ENCODE measurements at places on chromosomes 5 and 9.

DNA sequence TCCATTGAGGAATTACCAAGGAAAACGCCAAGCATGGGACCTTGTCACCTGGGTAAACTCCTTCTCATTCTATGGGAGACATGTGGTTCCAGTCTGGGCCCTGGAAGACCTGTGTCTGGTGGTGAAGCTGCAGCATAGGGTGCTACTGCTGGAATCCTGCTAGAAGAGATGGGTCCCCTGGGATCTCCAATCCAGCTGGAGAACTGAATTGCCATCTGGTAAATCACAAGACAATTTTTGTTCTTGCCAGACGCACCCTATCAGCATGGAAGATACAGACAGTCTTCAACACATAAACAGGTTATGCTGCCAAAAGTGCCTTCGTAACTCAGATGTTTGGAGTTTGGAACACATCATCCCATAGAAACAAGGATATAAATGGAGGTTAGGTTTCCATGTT lies 424.0 kb upstream of the BRINP1 start:
- DNase-seq: no peak

GRCh38 chr5:118875131-118875530 lies 113.2 kb downstream of the DTWD2 start:
- DNase-seq: no peak

GRCh38 chr9:35348109-35348508 lies 141.8 kb upstream of the RUSC2 start:
- no peak for DNase-seq

DNA sequence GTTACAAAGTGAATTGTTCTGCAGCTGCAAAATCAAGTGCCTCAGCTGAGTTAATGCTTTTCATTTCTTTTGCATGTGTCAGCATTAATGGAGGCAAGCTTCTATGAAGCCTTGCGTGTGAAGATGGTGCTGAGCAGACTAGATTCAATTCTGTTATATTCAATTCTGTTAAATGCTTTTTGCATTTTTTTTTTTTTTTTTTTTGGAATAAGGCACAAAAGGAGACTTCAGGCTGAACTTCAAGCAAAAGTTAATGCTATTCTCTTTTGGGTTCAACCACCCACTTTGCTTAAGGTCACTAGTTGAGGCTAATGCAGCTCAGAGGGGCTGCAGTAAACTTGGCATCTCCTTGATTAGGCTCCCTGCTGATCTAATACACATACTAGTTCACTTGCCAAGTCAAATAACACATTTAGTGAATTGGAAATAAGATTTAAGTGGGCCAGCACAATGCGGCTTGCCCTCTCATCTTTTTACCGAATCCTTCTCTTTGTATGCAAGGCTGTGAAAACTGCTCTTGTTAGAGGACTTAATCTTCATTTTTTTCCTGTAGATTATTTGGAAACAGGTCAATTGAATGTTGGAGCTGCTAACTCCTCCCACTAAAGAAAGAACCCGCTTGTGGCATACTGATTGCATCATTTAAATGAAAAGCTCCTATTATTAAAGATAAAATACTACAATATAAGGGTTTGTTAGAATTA lies 1020.2 kb downstream of the NR2F1-AS1 start:
- no peak for DNase-seq

GRCh38 chr5:155753943-155754581 lies 572.9 kb upstream of the SGCD start:
- no peak for DNase-seq

DNA sequence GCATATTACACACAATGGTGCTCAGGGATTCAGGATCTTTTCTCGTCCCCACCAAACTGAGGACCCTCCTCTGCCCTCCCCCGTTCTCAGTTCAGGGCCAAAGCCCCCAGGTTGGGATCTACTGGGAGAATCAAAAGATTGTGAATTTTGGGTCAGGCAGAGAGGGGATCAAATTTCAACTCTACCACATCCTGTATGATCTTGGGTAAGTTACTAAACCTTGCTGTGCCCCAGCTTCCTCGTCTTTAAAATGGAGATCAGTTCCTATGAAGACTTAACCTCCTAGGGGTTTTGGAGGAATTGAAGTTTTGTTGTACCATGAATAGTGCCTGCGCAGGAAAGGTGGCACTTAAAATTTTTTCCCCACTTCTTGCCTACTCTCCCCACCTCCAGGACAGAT lies 62.4 kb downstream of the RAI14 start:
- no peak for DNase-seq

- no peak for DNase-seq
These were observed 1202.1 kb downstream of the PTPRD start for GRCh38 chr9:9410736-9411135.

- DNase-seq: no peak
These were observed 20.1 kb downstream of the DAPK1 start for GRCh38 chr9:87517732-87518131.

DNA sequence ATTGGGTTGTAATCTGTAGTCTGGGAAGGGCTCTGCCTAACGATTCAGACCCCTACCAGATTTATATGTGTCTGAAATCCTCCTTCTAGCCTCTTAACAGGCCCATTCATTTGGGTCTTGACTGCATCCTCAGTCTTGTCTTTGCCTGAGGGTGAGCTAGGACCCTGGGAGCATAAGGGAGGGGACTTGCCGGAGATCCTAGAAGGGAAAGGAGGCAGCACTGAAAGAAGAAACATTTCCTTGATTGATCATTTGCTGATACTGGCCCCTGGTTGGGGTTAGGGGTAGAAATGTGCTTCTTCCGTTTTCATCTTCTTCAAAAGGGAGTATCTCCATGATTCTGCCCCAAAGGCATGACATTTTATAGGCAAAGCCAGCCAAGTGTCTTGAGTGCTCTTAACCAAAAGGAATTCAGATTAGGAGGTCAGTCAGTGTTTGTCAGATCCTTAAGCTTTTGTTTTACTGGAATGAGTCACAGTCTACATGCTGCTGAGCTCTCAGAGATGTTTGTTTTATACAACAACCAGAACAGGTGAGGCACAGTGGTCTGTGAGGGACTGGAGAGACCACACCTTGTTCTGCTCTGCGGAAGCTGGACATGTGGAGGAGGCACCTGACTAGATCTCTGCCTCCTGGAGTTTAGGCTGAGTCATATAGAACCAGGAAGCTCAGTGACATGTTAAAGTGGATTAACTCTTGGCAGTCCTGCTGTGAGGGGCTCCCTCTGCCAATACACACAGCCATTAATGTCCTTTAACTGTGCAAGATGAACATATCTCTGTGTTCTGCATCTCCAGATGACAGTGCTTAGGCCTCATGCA lies 37.7 kb downstream of the PCDHAC2 start:
- DNase-seq: no peak

DNA sequence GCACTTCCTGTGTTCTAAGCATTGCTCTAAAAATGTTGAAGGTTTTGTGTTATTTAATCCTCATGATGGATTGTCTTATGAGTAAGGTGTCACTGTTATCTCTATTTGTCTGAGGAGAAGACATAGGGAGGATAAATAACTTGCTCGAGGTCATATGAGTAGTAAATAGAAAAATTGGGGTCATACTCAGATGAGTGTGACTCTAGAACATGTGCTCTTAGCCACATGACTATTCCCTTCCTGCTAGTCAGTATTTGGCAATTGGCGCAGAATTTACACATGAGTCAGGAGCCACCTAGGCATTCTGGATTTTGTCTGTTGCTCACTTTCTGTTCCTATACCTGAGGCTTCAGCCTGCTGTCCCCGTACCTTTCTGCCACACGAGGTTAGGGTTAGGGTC lies 234.6 kb upstream of the CD180 start:
- no peak for DNase-seq

DNA sequence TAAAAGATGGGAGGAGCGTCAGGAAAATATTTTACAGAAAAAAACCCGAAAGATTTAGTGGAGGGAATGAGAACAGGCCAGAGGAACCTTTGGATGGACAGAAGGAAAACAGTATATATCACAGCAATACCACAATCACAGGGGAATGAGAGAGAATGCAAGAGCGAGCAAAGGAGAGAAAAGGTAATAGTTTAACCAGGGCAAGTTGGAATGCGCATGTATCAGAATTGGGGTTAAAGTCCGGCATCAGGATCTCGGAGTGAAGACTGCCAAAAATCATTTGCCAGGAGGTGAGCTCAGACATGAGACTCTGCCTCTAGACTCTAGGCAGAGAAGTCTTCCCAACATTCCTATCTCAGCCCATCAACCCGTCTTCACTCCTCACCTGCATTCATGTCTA lies 36.8 kb downstream of the PCDHGC5 start:
- DNase-seq: no peak

DNA sequence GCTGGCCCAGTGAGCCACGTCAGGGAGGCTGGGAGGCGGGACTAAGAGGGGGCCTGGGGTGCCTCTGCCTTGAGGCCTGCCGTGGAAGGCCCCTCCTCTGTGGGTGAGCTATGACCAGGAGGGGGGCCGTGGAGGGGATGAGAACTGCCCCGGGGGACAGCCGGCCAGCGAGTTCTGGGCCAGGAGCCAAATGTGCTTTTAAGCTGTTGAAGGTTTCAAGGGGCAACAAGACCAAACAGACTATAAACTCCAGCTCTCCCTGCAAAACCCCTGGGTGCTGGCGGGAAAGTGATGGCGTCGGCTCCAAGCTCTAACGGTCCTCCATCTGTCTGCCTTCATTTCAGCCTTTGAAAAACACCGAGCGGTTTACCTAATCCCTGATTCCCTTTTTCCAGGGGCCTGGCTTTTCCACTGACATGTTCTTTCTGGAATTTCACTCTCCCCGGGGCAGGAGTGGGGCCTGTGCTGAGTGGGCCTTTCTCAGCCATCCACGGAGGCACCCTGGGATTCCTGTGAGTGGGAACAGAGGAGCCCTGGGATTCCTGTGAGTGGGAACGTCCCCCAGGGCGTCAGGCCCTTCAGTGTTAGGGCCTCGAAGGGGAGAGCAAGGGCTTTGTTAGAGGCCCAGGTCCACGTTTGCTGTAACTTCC lies 65.6 kb downstream of the COL5A1 start:
- no peak for DNase-seq
